ENCODE measurements at places on chromosomes 5 and 9.
A peak's percentile ranks its signal among the peaks of the same experiment; 100 is the strongest.

GRCh38 chr9:98563212-98563907 is 145.4 kb downstream of the GABBR2 start:
- DNase-seq, result no peak

GRCh38 chr5:62431735-62432620 is 19.4 kb downstream of the IPO11 start:
- DNase-seq, result no peak

GRCh38 chr9:116279230-116279629 is 125.6 kb downstream of the PAPPA start:
- DNase-seq, result no peak

DNA sequence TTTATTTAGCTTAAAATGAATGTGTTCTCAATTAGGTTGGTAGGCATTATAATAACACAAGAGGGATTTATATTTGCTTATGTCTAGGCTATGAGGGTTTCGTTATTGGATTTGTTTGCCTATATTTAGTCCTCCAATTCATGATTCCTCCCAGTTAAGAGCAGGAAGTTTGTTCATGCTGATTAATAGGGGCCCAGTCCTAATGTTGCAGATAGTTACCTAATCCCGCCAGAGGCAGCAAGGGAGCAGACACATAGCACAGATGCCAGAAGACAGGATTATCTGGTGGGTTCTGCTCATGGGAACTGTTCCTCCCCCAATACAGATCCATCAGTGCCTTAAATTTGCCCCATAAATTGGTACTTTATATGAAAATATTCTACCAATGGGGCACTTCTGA is 100.8 kb upstream of the TLE4 start:
- DNase-seq, result no peak

DNA sequence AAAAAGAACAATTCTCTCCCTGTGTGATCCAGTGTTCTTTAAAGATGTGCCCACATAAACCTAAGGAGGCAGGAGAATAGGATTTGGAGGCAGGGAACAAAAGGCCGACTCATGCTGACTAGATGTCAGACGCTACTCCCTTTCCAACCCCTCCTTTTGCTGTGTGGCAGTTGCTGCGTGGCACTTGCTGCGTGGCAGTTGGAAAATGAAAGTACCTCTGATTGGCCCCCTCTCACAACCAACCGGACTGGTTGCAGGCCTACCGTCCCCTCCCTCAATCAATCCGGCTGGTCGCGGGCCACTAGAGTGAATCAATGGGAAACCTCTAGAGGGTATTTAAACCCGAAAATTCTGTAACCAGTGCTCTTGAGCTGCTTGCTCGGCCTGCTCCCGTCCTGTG is 551.0 kb downstream of the KIF4B start:
- no peak for DNase-seq

DNA sequence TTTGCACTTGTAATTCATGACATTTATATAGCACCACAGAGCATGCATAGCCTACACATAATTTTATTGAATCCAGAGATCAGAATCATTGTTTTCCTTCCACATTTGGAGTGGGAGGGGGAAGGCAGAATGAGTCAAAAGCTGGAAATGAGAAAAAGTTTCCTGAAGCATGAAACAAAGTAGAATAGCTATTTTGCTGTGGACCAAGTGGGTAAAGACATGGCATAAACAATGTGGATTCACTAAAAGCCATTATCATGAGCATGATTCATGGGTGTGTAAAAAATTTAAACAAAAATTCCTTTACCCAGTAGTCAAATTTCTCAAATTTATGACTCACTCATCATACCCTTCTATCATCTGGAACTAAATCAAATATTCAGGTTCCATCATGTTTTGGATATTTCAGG is 97.9 kb downstream of the YIPF5 start:
- no peak for DNase-seq

DNA sequence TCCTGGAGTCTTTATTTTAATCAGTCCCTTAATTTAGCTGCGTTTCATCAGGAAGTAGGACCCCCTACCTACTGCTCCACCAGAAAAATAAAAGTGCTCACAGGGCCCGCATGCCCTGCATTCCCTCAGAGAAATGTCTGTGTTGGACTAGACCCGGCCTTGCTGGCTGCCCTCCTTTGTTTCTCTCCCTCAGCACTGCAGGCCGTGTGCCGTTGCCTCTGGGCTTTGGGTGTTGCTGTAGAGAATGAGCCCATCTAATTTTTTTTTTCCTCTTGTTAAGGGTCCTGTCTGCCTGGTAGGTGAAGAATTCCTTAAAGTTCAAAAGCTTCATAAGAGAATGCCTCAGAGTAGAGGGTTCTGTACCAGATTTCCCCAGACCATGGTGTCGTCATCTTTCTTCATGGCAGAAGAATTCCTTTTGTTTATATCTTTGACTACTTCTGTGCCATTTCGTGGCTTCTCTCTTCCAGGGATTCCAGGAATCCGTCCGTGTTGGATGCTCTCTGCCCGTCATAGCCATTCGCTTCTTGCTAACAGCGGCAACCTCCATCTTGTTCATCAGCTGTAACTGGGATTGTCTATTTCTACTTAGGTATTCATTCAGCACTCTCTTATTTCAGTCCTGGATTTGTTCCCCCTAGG is 49.8 kb upstream of the ANGPTL2 start:
- no peak for DNase-seq

DNA sequence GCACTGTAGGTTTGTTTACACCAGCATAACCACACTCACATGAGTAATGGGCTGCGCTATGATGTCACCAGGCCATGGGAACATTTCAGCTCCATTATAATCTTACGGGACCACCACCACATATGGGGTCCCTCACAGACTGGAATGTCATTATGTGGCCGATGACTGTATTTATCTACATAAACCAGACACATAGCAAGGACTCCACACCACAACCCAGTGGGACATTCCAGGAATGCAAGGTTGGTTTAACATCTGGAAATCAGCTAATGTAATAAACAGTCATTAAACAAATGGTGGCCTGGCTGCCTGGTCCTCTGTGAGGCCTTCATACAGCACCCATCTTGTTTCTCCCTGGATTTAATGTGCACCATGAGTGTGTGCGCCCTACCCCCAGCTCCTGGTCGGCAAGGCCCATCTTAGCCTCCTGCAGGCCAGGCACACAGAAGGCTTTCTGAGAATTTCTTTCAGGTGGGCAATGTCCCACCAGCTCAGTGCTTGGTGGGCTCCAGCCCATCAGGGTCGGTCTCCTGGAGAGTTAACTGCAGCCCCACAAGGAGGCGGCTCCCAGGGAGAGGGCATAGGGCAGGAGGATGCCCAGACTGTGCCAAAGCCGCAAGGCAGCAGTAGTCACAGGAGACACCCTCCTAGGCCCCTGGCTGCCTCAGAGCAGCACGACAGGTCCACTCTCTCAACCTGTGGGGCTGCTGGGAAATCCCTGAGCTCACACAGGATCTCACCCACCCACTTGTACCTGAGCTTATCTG is 35.9 kb upstream of the SARDH start:
- no peak for DNase-seq

DNA sequence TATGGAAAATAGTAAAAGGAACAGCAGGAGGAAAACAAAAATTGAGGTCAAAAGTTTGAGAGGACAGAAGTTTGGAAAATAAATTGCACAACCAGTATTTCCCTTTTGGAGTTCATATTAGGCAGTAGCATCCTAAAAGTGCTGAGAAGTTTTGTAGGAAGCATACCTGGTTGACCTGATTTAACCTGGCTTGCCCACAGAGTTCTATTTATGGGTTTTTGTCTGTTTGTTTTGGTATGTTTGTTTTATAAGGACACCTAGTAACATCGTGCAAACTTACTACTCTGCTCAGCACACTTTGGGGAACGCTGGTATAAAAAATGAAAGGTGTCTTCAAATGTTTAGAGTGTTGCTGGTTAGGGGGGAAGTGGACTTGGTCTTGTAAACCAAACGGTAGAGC is 15.1 kb downstream of the ADRB2 start:
- DNase-seq, result no peak

DNA sequence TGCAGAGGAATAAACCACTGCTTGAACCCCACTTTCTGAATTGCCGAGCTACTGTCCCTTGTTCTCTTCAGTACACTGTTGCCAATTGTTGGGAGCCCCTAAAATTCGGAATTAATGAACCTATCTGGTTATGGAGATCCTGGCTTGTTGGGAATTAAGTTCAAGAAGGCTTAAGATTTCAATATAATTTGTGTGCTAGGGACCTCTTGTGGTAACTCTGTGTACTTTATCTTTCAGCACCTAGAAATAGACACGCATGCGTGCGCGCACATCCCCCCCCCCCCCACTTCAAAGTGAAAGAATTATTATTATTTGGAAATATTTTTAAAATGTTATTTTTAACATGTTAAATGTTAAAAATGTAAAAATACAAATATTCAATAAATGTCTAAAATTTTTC is 53.3 kb upstream of the FAM169A start:
- peak; percentile 19 for DNase-seq

DNA sequence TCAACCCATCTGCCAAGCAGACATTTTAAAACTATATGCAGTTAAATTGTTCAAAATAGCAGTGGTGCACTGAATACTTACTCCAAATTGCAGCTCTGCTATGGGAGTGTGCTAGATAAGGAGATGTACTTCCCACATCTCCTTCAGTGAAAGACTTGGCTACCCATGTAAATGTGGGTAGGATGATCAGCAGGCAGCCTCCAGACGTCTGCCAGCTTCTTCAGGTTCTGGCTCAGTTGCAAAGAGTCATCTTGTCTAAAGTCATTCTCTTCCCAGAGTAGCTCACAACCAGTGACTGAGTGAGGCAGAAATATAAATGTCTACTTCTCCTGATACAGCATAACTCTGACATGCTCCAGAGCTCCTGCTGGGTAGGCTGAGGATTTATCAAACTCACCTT is 1050.0 kb upstream of the CDH10 start:
- no peak for DNase-seq

- DNase-seq, result peak; percentile 61
These were observed 885 bp upstream of the MLLT3 start for GRCh38 chr9:20623021-20623747.

DNA sequence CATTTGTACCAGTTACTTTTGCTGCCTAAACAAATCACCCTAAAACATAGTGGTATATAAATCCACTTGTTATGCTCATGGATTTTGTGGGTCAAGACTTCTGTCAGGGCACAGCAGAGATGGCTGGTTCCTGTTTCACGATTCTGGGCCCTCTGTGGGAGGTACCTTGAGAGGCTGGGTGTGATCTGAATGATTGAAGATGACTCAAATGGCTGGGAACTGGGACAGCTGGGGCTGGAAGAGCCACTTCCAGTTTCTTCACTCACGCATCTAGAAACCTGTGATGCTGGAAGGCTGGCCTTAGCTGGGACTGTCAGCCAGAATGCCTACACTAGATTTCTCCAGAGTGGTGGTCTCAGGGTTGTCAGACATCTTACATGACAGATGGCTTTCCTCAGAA is 88.1 kb downstream of the KIF4B start:
- no peak for DNase-seq

GRCh38 chr5:118293378-118293777 is 695.0 kb downstream of the DTWD2 start:
- no peak for DNase-seq
